ENCODE measurements at places on chromosomes 11 and 22. TPM values are rescaled to one million over a fixed set of nuclear protein-coding genes. Genes with fewer than 3 reads are reported as not detected.

- no peak for DNase-seq
Observed at GRCh38 chr22:20422271-20423007, 15.2 kb downstream of the SCARF2 start.

- DNase-seq: no peak
Observed at GRCh38 chr11:2182692-2183474, 11.3 kb upstream of the TH start.

DNA sequence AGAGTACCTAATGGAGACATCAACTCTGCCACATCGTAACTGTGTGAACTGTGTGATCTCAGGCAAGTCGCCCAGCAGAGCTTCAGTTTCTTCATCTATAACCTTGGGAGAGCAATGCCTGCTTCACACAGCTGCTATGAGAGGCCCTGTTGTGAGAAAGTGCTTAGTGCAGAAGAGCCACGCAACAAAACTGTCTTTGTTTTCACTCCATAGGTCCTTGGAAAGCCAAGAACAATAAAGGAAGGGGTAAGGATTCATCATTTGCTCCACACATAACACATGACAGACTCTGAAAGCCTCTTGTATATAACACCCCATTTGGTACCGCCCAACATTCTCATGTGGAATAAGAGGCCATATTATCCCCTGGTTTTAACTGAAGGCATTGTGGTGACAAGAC lies 231.9 kb upstream of the ISX start:
- DNase-seq: no peak

The MYOD1 gene
- not detected for total RNA-seq

The GNG3 gene
- not detected for total RNA-seq

- DNase-seq: no peak
Observed at GRCh38 chr11:103294516-103294915, 185.3 kb downstream of the DYNC2H1 start.

GRCh38 chr11:74487875-74488274 lies 5.6 kb downstream of the LIPT2 start:
- no peak for DNase-seq

GRCh38 chr11:120928627-120929026 lies 95.3 kb upstream of the TBCEL start:
- DNase-seq: no peak
